ENCODE measurements at places on chromosomes 16 and 17.

GRCh38 chr17:55692276-55692675, 30.4 kb downstream of the TMEM100 start:
- DNase-seq, result no peak

- DNase-seq, result no peak
Observed at GRCh38 chr16:49462989-49463371, 89.4 kb downstream of the C16orf78 start.

- no peak for DNase-seq
Observed at GRCh38 chr17:4913994-4914393, 11.1 kb upstream of the CHRNE start.

DNA sequence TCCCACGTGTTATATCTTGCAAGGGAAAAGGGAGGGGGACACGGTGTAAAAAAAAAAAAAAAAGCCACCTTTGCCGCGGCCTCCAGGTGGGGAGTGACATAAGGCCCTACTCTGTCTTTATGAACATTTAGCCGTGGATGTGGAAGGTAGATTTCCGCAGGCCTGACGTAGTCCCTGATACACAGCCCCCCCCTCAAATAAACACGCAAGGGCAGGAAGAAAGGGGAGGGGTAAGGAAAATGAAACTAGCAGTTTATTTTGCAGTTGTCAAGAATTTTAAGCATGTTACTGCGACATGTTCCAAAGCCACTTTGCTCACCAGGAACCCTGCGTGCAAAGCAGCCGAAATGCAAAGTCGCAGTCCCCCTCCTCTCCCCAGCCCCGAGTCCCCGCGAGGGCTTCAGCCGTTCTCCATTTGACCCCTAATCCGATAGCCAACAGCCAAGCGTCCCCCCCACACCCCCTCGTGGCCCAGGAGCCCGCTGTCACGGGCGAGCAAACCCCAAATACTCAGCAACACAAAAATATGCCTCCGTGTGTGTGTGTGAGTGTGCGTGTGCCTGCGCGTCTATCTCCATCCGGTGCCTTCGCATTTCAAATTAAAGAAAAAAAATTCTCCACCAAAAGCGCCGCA, 1.2 kb downstream of the CBX4 start:
- DNase-seq, result no peak

DNA sequence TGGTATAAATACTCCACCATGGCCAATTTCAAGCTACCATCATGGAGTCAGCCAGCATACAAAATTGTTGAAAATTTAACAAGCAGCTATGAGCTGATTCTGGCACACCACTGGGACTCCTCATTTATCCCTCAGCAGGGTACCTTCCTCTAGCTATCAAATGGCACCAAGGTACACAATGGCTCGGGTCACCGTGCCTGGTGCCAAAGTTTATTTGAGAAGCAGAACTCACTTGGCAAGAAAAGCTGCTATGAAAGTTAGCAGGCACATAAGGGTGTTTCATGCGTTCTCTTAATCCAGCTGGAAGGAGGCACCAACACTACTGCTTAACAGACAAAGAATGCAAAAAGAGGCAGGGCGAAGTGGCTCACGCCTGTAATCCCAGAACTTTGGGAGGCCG, 51.6 kb downstream of the IKZF3 start:
- no peak for DNase-seq

DNA sequence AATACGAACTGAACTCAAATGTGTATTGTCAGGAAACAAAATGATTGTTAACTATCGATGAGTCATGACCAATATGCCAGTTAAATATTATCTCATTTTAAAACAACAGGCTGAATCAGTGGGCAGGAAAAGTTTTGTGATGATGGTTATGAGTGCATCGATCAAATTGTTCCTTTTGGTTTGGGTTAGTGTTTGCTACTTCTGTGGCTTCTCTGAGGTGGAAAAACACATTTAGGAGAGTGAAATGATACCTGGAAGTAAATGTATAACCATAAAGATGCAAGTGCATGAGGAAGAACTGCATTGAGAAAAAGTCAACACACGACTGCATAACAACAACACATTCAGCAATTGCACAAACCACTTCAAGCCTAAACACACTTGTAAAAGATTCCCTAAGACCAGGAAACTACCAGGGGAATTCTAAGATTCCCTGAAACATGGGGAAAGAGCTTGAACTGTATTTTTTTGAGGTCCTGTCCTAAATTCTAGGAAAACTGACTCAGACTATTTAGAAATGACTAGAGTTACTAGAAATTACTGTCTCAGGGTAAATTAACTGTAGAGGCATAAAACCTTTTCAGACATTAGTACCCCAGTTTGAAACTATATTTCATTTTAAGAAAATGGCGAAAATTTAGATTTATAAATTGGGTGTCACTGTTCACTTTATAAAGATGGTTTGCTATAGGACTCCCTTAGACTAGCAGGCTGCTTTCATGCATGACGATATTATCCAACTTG, 44.8 kb downstream of the CDYL2 start:
- no peak for DNase-seq

DNA sequence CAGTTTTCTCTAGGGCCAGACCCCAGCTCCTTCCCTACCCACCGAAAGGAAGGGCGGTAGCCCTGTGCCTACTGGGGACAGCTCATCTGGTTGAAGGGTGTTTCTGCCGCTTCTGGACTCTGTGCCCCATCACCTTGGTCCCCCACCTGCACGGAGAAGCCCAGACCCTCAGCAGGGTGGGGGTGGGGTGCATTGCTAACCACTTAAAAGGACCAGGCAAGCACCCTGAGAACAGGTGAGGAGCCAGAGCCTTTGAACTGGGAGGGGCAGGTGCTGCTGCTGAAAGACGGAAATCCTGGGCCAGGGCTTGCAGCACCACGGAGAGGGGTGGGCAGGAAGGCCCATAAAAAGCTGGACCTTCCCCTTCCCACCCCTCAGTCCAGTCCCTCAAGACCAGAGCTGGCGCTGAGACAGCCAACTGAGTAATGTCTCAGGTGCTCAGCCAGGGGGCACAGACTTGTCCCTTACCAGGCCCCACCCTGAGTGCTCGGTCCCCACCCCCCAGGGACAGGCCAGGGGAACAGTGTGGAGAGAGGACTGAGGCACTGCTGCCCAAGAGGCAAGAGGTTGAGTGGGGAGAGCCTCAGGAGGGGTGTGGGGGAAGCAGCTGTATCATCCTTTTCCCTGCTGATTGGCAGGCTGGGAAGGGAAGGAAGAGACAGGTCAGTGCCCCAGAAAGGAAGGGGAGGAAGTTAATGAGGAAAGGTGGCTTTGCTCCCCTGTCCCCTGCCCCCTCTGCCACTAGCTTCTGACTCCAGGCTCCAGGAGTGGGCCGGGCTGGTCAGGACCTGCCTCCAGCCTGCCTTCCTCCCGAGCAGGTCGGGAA, 10.9 kb upstream of the SP2 start:
- DNase-seq, result no peak

DNA sequence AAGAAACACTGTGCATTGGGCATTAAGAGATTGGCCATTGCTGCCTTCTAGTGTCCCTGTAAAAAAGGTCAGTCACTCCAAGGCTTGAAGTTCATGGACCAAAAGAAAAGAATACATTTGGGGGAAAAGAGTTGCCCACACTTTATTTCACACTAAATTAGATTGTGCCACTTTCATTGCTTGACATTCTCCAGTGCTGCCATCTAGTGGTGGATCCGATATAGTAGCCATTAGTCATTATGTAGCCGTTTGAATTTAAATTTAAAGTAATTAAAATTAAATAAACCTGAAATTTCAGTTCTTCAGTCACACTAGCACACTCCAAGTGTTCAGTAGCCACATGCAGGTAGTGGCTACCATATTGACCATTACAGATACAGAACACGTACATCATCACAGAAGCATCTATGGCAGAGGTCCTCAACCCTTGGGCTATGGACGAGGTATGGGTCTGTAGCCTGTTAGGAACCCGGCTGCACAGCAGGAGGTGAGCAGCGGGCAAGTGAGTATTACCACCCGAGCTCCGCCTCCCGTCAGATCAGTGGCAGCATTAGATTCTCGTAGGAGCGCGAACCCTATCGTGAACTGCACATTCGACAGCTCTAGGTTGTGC, 21.9 kb upstream of the CDH5 start:
- no peak for DNase-seq

GRCh38 chr17:72206376-72206775, 85.6 kb downstream of the SOX9 start:
- no peak for DNase-seq

- DNase-seq, result no peak
Observed at GRCh38 chr16:8901320-8901861, 19.2 kb downstream of the LITAFD start.

GRCh38 chr16:75206749-75207451, at the start of gene CTRB2:
Gene CTRB2, minus strand, starts transcription at chr16:75207161. Its CDS starts 20 bp downstream, at chr16:75207141.
- DNase-seq, result no peak

- DNase-seq, result no peak
Observed at GRCh38 chr17:19242323-19242722, 5.2 kb downstream of the EPN2 start.

GRCh38 chr17:33973491-33973890, 281.6 kb upstream of the CCL2 start:
- DNase-seq, result no peak

- no peak for DNase-seq
Observed at GRCh38 chr17:12348476-12348875, 317.2 kb upstream of the MYOCD start.

- no peak for DNase-seq
Observed at GRCh38 chr17:59093145-59093701, 13.5 kb downstream of the TRIM37 start.

DNA sequence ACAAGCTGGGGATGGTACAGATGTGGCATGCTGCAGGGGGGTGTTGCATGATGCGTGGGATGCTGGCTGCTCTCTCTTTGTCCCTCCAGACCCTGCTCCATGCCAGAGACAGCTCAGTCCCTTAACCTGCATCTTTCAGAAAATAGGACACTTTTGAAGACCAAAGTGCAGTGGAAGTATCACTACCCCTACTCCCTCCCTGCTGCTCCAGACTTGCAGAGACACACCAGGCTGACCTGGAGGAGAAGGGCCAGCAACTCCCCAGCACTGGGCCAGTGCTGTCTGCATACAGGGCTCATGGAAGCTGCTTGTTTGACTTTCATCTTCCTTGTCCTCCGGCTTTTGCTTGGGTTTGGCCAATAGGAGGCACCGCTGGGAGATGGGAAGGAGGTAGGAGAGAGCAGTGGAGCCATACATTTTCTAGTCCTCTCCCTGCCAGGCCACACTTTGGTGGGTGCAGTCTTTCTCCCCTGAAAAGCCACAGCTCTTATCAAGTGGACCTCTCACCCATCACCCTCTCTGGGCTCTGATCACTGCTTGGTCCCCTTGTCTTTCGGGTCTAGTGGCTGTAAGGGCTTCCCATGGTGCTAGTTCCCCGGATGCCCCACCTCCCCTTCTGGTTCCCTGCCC, 46.1 kb upstream of the NKD1 start:
- DNase-seq, result no peak

- DNase-seq, result peak; percentile 72
Observed at GRCh38 chr16:71723537-71724319, 773 bp downstream of the PHLPP2 start.

GRCh38 chr16:6961704-6962103, 370.9 kb upstream of the RBFOX1 start:
- DNase-seq, result no peak

- DNase-seq, result no peak
Observed at GRCh38 chr16:71423865-71424264, 18.0 kb downstream of the TLE7 start.

GRCh38 chr17:75036643-75037268, 10.0 kb downstream of the ATP5PD start:
- DNase-seq, result peak; percentile 95

DNA sequence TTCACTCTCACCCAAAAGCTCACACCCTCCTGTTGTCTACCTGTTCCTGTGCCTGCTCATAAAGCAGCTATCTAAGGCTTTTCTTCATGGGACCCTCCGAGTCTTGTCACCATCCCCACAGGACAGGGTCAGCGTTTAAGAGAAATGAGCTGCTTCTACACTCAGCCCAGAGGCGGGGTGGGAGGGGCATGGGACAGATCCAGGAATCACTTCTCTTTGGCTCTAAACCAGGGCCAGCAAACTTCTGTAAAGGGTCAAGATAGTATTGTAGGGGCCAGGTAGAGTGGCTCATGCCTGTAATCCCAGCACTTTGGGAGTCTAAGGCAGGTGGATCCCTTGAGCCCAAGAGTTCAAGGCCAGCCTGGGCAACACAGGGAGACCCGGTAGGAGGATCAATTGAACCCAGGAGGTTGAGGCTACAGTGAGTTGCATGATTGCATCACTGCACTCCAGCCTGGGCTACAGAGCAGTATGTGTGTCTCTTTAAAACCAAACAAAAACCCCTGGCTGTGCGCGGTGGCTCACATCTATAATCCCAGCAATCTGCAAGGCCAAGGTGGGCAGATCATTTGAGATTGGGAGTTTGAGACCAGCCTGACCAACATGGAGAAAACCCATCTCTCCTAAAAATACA, 23.2 kb upstream of the KLHL11 start:
- DNase-seq, result no peak

GRCh38 chr17:66663041-66663606, 171.8 kb upstream of the CACNG5 start:
- no peak for DNase-seq

DNA sequence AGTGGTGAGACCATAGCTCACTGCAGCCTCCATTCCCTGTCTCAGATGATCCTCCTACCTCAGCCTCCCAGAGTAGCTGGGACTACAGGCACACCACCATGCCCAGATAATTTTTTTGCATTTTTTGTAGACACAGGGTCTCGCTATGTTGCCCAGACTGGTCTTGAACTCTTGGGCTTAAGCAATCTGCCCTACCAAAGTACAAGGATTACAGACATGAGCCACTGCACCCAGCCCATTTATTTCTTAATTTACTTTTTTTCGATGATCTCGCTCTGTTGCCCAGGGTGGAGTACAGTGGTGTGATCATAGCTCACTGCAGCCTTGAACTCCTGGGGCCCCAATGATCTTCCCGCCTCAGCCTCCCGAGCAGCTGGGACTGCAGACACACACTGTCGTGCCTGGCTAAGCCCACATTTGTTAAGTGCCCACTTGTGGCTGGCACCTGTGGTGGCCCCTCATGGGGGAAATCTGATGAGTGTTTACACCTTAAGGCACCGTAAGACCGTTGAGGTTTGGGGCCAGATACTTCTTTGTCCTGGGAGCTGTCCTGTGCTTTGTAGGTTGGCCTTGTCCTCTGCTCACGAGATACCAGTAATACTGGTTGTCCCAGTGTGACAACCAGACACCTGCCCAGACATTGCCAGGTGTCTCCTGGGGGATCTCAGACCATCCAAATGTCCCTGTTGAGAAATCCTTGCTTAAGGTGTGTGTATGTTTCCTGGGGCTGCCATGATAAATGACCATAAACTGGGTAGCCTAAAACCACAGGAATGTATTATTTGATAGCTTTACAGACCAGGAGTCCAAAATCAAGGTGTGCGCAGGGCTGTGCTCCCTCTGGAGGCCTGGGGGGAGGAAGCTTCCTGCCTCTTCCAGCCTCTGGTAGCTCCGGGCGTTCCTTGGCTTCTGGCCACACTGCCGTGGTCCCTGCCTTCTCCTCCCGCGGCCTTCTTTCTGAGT, 141.4 kb upstream of the GSE1 start:
- no peak for DNase-seq

- DNase-seq, result no peak
Observed at GRCh38 chr17:37759014-37759637, 14.3 kb upstream of the HNF1B start.
